ENCODE measurements at places on chromosomes 16 and 17.
A peak's percentile ranks its signal among the peaks of the same experiment; 100 is the strongest.

GRCh38 chr16:2836646-2837508, 6.8 kb downstream of the ZG16B start:
- no peak for DNase-seq

DNA sequence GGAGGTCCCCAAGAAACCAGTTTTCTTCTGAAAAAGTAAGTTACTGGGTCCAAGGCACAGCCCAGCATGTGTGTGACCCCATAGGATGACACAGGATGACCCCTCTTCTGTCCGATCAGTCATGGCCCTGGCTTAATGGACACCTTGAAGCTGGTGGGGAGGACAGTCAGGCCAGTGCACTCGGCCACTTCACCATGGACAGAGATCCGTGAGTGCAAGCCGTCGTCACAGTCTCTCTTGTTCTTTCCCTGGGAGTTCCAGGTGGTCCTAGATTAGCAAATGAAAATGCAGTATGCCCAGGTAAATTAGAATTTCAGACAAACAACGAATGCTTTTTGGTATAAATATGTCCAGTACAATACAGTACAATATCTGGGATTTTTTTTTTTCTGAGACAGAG, 1.4 kb upstream of the RNF222 start:
- no peak for DNase-seq

DNA sequence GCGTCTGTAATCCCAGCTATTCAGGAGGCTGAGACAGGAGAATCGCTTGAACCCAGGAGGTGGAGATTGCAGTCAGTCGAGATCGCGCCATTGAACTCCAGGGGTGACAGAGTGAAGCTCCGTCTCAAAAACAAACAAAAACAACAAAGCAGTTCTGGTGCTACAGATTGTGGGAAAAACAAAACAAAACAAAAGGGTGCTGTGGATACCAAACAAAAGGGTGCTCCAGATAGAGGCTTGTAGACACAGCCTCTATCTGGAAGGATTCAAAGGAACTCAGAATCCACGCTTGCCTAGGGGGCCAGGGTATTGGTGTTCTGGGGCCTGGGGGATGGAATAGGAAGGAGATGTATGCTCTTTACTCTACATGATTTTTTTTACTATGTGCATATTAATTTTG, 2.5 kb downstream of the MYLK3 start:
- no peak for DNase-seq

DNA sequence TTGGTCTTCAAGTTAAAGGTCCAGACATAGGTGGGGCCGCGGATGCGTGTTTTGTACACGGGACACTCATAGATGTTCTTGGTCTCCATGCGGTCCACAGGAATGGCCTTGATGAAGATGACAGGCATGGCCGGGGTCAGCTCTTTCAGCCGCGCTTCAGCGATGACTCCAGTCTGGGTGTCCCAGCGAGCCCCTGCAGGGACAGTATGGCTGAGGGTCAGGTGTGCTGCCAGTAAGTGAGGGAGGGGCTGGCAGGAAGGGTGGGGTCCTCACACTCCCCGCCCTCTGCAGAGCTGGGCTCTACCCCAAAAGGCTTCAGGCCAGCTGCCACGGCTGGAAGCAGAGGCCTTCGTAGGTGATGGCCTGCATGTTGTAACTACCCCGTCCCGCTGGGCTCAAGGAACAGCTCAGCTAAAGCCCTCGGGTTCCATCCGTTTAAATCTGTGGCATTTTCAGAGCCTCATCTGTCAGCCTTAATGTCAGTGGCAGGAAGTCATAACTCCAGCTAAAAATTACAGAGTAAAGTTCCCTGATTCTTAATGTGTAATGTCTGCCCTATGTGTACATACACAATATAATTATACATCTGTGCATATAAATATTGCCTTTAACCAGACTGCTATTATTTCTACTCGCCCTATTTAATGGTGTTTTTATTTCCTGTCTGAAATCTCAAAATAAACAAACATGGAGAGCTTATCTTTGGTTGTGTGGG, 45.7 kb downstream of the PGS1 start:
- no peak for DNase-seq

DNA sequence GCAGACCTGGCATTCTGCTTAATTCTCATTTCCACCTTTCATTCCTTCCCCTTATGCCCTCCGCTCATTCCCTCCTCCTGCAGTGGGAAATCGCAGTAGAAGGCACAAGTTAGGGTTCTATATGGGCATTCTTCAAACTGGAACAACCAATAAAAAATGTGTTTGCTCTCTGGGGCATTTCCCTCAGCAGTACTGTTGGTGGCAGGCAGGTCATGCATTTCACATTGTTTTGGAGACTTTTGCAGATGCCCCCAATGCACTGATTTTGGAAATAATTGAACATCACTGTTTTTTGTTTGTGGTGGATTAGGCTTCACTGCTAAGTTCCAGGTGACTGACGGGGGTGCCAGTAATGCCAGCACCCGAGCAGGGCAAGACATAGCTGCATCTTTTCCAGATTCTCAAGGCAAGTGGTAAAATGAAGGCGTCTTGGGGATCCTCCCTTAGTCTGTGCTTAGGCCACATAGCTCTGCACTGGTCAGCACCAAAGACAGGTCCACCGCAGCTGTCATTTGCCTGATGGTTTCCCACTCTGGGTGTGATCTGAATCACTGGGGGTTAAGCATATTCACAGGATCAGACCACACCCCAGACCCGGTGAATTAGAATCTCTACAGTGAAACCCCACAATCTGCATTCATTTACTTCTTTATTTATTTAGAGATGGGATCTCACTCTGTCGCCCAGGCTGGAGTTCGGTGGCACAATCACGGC, 304.5 kb downstream of the CPPED1 start:
- no peak for DNase-seq

GRCh38 chr17:63950940-63951907, 19.1 kb upstream of the CD79B start:
- DNase-seq, result no peak

DNA sequence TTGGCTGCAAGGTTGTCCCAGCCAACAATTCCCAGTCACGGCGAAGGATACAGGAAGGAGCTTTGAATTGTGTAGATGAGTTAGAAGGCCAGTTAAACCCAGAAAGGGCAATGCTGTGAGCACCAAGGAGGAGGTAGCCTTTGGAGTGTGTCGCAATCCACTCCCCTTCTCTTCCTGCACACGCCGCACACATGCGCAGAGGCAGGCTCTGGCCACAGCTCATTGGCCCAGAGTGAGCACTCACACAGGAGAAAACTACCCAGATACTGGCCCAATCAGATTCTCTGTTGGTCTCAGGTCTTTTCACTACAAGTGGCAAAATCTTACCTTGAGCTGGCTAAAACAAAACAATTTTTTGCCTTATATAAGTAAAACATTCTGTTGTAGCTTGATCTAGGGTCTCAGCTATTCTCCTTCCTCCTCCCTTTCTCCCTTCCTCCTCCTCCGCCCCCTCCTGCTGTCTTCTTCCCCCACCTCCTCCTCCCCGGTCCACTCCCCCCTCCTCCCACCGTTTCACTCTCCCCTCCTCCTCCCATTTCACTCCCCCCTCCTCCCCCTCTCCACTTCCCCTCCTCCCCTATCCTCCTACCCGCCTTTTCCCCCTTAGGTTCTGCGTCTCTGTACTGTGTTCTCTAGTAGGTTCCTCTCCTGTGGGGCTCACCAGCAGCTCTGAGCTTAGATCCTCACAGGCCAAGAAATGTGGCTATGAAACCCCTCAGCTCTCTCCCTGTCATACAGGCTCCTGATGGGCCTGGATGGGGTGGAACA, 344.9 kb downstream of the CPPED1 start:
- no peak for DNase-seq

GRCh38 chr16:4690946-4691665, 2.3 kb upstream of the NUDT16L1 start:
- DNase-seq, result no peak

- DNase-seq, result no peak
Measured at GRCh38 chr16:11051879-11052808, 107.8 kb downstream of the CLEC16A start.

GRCh38 chr17:77297693-77298666, 157.2 kb downstream of the SEC14L1 start:
- no peak for DNase-seq

DNA sequence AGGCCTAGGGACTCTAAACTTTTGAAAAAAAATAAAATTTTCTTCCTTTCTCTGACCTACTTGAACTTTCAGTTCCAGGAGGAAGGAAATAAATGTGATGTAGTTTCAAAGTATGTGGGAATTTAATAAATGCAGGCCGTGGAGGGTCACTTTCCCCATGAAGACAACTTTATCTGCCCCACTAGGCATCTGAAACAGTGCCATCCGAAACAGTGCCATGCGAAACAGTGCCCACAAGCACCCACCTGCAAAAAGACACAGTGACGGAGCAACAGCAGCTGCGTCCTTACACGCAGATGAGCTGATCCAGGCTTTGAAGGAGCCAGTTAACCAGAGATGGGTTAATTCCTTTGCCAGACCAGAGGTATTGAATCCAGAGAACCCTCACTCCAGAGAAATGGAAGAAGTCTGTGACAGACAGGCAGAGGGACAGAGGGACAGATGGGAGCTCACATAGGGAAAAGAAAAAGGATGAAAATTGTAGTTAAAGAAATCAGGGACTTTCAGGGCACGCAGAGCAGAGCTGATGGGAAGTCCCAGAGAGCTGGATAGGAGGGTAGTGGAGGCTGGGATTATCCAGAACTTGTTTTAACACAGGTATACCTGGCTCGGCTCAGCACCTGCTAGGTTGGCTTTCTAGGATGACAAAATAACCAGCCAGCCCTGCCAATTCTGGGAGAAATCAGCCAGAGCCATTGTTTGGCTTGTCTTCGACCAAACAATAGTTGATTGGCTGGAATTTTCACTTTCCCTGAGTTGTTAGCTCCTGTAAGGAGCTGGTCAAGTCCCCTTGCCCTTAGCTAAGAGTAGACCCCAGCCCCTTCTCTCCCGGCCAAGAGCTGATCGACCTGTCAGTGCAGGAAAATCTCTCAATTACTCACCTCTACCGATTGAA, 17.1 kb upstream of the HOXB13 start:
- no peak for DNase-seq

DNA sequence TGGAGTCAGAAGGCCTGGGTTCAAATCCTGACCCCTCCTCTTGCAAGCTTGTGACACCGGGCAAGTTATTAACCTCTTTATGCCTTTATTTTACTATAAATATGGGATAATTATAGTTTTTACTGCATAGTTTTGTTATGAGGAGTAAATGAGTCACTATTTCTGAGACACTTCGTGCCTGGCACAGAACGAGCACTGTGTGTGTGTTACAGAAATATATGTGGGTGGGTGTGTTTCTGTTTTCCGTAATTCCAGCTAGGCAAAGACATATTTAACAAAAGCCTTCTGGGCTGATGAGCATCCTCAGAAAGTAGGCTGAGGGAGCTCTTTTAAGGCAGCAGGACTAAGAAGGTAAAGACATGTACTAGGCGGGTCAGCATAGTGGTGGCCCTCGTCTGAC, 417.9 kb downstream of the MAF start:
- no peak for DNase-seq

GRCh38 chr17:62627904-62628633, 599 bp downstream of the MRC2 start:
- DNase-seq, result peak; percentile 30

GRCh38 chr16:87693827-87694226, 72.0 kb downstream of the KLHDC4 start:
- DNase-seq, result no peak

DNA sequence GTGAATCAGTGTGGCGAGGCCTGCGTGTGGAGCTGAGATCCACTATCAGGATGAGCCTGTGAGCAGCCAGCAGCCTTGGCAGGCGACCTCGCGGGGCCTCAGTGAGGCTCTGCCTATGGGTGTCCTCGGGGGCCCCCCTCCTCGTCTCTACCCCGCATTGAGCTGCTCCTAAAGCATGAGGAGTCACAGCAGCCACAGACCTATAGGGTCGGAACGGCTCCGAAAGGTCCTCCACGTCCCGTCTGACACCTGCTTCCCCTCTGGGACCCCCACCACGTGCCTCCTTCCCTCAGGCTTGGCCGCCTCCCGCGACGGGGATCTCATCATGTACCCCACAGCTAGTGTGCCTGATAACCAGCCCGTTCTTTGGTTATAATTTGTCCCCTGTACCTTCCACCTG, 28.8 kb downstream of the GRIN2C start:
- DNase-seq, result no peak

- no peak for DNase-seq
Measured at GRCh38 chr17:70394473-70395232, 225.3 kb downstream of the KCNJ2 start.

- no peak for DNase-seq
Measured at GRCh38 chr16:31092330-31092729, 2.3 kb downstream of the VKORC1 start.
